ENCODE measurements at places on chromosomes 7 and 10. TPM values are rescaled to one million over a fixed set of nuclear protein-coding genes. Genes with fewer than 3 reads are reported as not detected.

DNA sequence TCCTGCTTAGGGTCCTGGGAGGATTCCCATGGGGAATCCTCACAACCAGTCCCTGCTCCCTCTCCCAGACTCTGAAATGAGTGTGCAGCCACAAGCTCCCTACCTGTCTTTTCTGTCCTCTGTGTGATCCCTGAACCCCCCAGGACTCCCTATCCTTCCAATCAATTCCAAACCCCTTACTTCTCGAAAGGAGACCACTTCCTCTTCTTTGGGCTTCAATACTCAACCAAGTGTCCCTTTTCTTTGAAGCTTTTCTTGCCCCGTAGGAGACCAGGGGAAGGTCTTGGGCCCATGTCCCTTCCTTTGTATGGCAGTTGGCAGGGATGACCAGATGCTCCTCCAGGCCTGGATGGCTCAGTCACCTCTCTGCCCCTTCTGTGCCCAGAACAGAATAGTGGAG, 1.7 kb downstream of the AEBP1 start:
- no peak overlapping the region for H3K27ac ChIP-seq
- no peak for DNase-seq
- no peaks in the 10 kb centered on the region for H3K4me1 ChIP-seq
- no peak overlapping the region for H3K4me3 ChIP-seq

GRCh38 chr10:30037620-30038336, 21.6 kb downstream of the JCAD start:
- no peak overlapping the region for H3K27ac ChIP-seq
- DNase-seq = no peak
- H3K27me3 ChIP-seq = no peaks in the 10 kb centered on the region
- peaks cover 4% of the 10 kb centered on the region for H3K4me1 ChIP-seq
- no peak overlapping the region for H3K4me3 ChIP-seq

DNA sequence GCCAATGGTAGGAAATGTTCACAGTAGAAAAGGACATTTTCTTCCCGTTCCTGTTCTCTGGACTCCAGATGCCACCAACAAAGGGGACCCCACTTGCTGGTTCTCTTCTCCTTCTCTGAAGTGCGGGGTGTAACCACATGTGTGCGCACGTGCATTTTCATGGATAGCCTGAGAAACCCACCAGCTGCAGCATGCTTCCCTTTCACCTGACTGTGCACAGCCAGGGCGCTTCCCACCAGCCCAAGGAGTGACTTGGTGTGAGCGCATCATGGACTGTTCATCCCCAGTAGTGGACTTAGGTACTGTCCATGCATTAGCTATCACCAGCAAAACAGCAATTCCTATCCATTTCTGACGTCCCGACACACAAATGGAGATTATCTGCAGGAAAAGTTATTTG, 29.6 kb upstream of the DPYSL4 start:
- H3K4me3 ChIP-seq = no peak overlapping the region
- DNase-seq = no peak
- H3K27ac ChIP-seq = no peak overlapping the region
- H3K36me3 ChIP-seq = no peaks in the 10 kb centered on the region
- H3K4me1 ChIP-seq = peaks cover 2% of the 10 kb centered on the region
- no peaks in the 10 kb centered on the region for H3K27me3 ChIP-seq

GRCh38 chr10:120969219-120969645, 118.1 kb downstream of the WDR11 start:
- no peaks in the 10 kb centered on the region for H3K4me1 ChIP-seq
- DNase-seq = peak; percentile 40
- H3K36me3 ChIP-seq = no peaks in the 10 kb centered on the region
- H3K27ac ChIP-seq = no peak overlapping the region
- H3K4me3 ChIP-seq = no peak overlapping the region
- no peaks in the 10 kb centered on the region for H3K27me3 ChIP-seq

- no peaks in the 10 kb centered on the region for H3K27me3 ChIP-seq
- no peak for DNase-seq
- H3K36me3 ChIP-seq = no peaks in the 10 kb centered on the region
- H3K27ac ChIP-seq = no peak overlapping the region
- H3K4me3 ChIP-seq = no peak overlapping the region
- no peaks in the 10 kb centered on the region for H3K4me1 ChIP-seq
These were observed 276.9 kb downstream of the BAMBI start for GRCh38 chr10:28954211-28954610.

DNA sequence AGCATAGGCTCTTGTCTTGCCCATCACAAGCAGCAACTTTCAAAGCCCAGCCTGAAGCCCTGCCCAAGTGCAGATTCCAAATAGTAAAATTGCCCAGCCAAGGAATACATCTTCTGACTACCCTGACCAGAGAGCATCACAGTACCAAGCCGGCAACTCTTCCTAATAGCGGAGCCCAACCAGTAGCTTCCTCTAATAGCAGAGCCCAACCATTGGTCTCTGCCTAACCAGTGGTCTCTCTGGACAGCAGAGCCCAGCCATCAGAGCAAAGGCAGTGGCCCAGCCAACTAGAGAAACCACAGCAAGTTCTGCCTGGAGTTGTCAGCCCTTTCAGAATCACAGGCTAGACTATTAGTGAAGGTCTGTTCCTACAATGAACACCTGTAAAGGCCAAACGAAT, 285.6 kb downstream of the HGF start:
- H3K36me3 ChIP-seq = no peaks in the 10 kb centered on the region
- no peak overlapping the region for H3K4me3 ChIP-seq
- DNase-seq = no peak
- H3K27me3 ChIP-seq = no peaks in the 10 kb centered on the region
- no peaks in the 10 kb centered on the region for H3K4me1 ChIP-seq

- peaks cover 15% of the 10 kb centered on the region for H3K4me1 ChIP-seq
- no peaks in the 10 kb centered on the region for H3K27me3 ChIP-seq
- peak; percentile 90 for DNase-seq
- peak overlapping the region; percentile 94 for H3K4me3 ChIP-seq
- H3K27ac ChIP-seq = peak overlapping the region; percentile 96
These were observed 405 bp upstream of the ENTPD1 start for GRCh38 chr10:95755511-95756004.

IGFBP3 gene
- total RNA-seq = 28.0 TPM

FXYD4 gene
- total RNA-seq = not detected
